ENCODE measurements at places on chromosomes 4 and X. TPM values are rescaled to one million over a fixed set of nuclear protein-coding genes. Genes with fewer than 3 reads are reported as not detected.

DNA sequence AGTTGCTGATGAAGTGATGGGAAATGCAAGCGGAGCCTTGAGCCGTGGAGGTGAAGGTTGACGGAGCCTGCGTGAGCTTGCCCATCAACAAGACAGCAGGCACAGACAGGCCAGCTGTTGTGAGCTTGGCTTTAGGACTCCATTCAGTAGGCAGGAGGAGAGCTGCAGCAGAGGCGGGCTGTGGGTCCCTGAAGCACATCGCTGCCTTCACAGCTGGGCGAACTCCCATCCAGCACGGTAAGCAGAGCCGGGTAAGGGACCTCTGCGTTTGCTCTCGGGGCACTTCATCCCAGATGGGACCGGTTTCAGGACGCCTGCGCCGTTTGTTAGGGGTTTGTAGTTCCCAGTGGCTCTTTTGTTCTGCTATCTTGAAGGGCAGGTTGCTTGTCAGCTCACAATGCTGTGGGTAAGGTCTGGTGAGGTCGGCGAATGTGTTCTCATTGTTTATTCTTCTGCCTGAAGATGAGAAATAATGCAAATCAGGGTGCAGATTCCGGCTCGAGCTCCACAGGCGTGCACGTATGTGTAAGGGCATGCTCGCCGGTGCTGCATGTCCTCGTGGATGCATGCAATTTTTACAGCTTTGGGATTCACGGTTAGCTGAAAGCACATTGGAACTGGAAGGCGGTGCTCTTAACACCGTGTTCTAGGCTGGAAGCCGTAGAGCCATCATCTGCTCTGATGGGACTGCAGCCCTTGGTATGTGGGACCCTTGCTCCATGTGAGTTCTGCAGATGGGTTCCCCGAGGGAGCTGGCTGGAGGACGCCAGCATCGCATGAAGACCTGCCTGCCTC is 54.6 kb upstream of the CLDN34 start:
- H3K27ac ChIP-seq, result no peak overlapping the region
- peaks cover 19% of the 10 kb centered on the region for H3K27me3 ChIP-seq
- no peaks in the 10 kb centered on the region for H3K4me1 ChIP-seq
- H3K4me3 ChIP-seq, result no peak overlapping the region
- H3K36me3 ChIP-seq, result no peaks in the 10 kb centered on the region

- no peaks in the 10 kb centered on the region for H3K36me3 ChIP-seq
- H3K27ac ChIP-seq, result no peak overlapping the region
- H3K4me1 ChIP-seq, result no peaks in the 10 kb centered on the region
- no peaks in the 10 kb centered on the region for H3K27me3 ChIP-seq
Measured at GRCh38 chr4:8105306-8106100, 53.1 kb downstream of the ABLIM2 start.

Gene RNF212
- total RNA-seq, result 0.87 TPM

Gene CPLX1
- total RNA-seq, result 0.43 TPM

Gene OTC
- not detected for total RNA-seq

GRCh38 chr4:181376058-181376457 is 867.1 kb upstream of the TENM3 start:
- H3K27ac ChIP-seq, result no peak overlapping the region
- no peaks in the 10 kb centered on the region for H3K27me3 ChIP-seq
- no peaks in the 10 kb centered on the region for H3K4me1 ChIP-seq
- no peak for DNase-seq

Gene PDGFRA
- total RNA-seq, result not detected

GRCh38 chr4:141599853-141600252 is 36.5 kb upstream of the IL15 start:
- DNase-seq, result no peak
- H3K4me3 ChIP-seq, result no peak overlapping the region
- H3K27me3 ChIP-seq, result peaks cover 8% of the 10 kb centered on the region
- H3K4me1 ChIP-seq, result peaks cover 3% of the 10 kb centered on the region

Gene AASDH
- total RNA-seq, result 16.6 TPM

DNA sequence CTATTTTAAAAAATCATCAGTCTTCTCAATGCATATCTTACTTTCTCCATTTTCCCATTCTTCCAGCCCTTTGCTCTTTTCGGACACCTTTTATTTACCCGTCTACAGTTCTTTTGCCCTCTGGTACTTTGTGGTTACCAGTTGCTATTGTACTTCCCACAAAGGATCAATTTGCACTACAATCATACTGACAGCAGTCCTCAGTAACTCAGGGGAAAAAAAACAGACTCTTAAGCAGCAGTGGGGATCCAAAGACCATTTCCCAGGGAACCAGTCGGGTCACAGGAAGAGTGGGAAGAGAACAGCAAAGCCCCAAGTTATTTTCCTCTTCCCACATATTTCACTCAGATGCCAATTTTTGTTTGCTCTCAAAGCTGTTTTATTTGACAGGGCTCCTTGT is 23.1 kb downstream of the DMD start:
- no peaks in the 10 kb centered on the region for H3K27me3 ChIP-seq
- no peaks in the 10 kb centered on the region for H3K4me1 ChIP-seq
- no peak for DNase-seq
- no peak overlapping the region for H3K4me3 ChIP-seq

- peaks cover 16% of the 10 kb centered on the region for H3K4me1 ChIP-seq
- no peak overlapping the region for H3K27ac ChIP-seq
- H3K27me3 ChIP-seq, result peaks cover 16% of the 10 kb centered on the region
- H3K36me3 ChIP-seq, result no peaks in the 10 kb centered on the region
- DNase-seq, result no peak
Measured at GRCh38 chrX:20527558-20528011, 260.9 kb upstream of the RPS6KA3 start.

DNA sequence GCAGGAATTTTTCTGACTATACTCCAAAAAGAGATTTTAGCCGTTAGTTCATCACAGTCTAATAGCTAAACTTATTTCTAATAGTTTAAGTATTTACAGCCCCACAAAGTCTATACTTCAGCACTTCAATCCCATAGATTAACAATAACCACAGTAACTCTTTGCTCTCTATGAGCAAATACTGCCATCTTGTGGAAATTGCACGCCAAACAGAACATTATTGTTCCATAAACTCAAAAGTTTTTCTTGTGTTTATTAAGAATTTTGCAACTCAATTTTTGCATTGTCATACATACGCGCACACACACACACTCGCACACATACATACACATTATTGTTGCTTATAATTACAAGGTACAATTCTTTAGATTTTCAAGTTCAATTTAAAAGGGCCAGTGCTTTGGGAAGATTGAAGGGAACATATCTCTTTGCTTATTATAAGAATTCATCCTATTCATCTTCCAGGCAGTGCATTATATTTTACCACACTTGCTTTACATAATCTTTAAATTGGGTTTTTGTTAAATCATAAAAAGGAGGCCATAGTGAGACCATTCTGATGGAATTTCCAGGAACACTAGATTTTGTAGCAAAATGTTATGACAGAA is 63.8 kb upstream of the ATOH1 start:
- peaks cover 2% of the 10 kb centered on the region for H3K27me3 ChIP-seq
- DNase-seq, result no peak
- no peaks in the 10 kb centered on the region for H3K36me3 ChIP-seq
- no peak overlapping the region for H3K4me3 ChIP-seq

GRCh38 chr4:123446865-123447474 is 50.4 kb downstream of the SPRY1 start:
- no peak overlapping the region for H3K27ac ChIP-seq
- no peak overlapping the region for H3K4me3 ChIP-seq
- H3K4me1 ChIP-seq, result peaks cover 18% of the 10 kb centered on the region

Gene DMD
- 0.64 TPM for total RNA-seq

DNA sequence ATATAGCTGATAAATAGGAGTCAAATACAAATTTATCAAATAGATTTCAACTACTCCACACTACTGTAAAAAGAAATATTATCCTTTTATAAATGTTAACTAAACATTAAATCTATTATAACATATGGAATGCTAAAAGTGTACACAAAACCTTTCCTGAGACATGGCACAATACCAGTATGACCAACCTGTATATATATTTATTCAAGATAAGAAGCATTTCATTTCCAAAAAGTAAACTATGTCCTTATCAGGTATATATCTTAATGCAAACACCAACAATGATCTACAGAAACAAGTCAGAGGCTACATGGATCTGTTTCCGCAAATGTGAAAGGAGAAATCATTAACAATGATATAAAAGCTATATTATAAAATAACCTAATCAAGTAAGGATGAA is 37.8 kb downstream of the WNK3 start:
- H3K27me3 ChIP-seq, result peaks cover 2% of the 10 kb centered on the region
- H3K4me3 ChIP-seq, result no peak overlapping the region
- no peaks in the 10 kb centered on the region for H3K4me1 ChIP-seq

Gene CFI
- not detected for total RNA-seq

GRCh38 chr4:72505314-72505744 is 63.7 kb downstream of the ADAMTS3 start:
- H3K4me1 ChIP-seq, result no peaks in the 10 kb centered on the region
- H3K27ac ChIP-seq, result no peak overlapping the region
- H3K4me3 ChIP-seq, result no peak overlapping the region
- no peak for DNase-seq
- H3K27me3 ChIP-seq, result peaks cover 2% of the 10 kb centered on the region

DNA sequence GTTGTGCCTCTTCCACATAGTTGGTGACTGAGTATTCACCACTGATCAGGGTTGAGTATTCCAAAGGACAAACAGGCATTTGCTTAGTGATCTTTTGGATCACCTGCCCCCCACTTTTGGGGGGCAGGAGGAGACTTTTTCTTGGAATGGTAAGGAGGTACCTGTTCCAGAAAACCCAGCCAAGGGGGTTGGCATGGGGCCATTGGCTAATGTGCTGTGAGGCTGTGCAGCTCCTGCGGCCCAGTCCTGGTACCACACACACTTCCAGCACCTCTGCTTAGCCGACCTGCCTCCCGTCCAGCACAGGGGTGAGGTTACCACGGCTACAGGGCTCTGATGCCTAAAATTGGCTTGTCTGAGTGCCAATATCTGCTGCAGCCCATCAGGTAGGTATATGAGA is 40.1 kb upstream of the MGST2 start:
- H3K36me3 ChIP-seq, result no peaks in the 10 kb centered on the region
- no peak for DNase-seq
- H3K4me3 ChIP-seq, result no peak overlapping the region
- H3K4me1 ChIP-seq, result no peaks in the 10 kb centered on the region
- H3K27me3 ChIP-seq, result peaks cover 4% of the 10 kb centered on the region
- H3K27ac ChIP-seq, result no peak overlapping the region

Gene MAGEB18
- not detected for total RNA-seq

- H3K36me3 ChIP-seq, result no peaks in the 10 kb centered on the region
- no peak overlapping the region for H3K27ac ChIP-seq
- H3K27me3 ChIP-seq, result no peaks in the 10 kb centered on the region
- DNase-seq, result no peak
- H3K4me1 ChIP-seq, result no peaks in the 10 kb centered on the region
Measured at GRCh38 chr4:34043131-34043530, 2201.2 kb downstream of the ARAP2 start.

- H3K4me3 ChIP-seq, result no peak overlapping the region
- H3K36me3 ChIP-seq, result no peaks in the 10 kb centered on the region
- H3K27ac ChIP-seq, result no peak overlapping the region
- DNase-seq, result no peak
- no peaks in the 10 kb centered on the region for H3K4me1 ChIP-seq
- H3K27me3 ChIP-seq, result no peaks in the 10 kb centered on the region
Measured at GRCh38 chrX:31217084-31217483, 145.2 kb upstream of the FTHL17 start.

Gene CSN3
- total RNA-seq, result not detected

GRCh38 chr4:25421816-25422525 is 44.9 kb downstream of the ANAPC4 start:
- H3K27ac ChIP-seq, result peak overlapping the region; percentile 23
- H3K4me1 ChIP-seq, result peaks cover 4% of the 10 kb centered on the region
- no peaks in the 10 kb centered on the region for H3K27me3 ChIP-seq
- H3K4me3 ChIP-seq, result no peak overlapping the region
- H3K36me3 ChIP-seq, result peaks cover 17% of the 10 kb centered on the region
- no peak for DNase-seq

DNA sequence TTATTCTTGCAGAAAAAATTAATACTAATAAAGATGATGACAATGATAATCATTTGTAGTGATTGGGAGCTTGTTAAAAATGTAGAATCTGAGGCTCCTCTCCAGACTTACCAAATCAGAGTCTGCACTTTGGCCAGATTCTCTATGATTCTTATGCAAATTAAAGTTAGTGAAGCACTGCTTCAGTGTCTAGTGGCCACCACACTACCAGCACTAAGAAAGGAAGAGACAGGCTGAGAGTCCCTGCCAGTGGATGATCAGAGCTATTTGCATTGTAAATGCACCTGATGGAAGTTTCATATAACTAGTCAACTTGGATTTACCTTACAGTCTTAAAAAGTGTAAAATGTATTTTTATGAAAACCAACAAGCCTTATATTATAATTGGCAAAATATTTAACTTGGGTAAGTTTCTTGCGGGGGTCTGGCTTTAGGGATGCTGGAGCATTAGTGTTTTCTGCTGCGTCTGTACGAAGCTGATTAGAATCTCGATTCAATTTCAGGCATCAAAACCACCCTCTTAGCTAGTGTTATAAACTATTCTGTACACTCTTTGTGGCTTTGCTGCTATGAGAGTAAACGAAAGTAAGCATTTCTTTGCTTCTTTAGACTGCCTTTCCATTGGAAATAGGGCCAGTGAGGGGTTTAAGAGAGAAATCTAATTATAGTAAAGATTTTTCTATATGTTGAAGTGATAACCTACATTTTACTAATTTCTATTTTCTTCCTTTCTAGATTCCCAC is 114.1 kb downstream of the TLL1 start:
- no peak overlapping the region for H3K27ac ChIP-seq
- H3K27me3 ChIP-seq, result no peaks in the 10 kb centered on the region
- no peaks in the 10 kb centered on the region for H3K36me3 ChIP-seq
- H3K4me1 ChIP-seq, result no peaks in the 10 kb centered on the region

DNA sequence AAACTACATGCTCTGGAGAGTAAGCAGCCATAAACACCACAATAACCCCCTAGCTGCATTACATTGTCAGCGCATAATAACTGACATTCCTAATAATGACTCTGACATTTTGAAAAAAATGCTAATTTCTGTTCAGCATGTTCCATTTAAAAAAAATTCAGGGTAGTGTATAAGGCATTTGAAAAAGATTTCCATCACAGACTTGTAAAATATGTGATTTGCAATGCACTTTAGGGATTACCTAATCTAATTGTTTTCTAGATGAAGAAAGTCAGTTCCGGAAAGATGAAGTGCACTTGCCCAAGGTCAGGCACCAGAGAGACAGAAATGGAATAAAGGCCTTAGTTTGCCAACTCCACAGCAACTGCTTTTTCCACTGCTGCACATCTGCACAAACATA is 55.3 kb downstream of the FANCB start:
- no peak overlapping the region for H3K27ac ChIP-seq
- H3K4me3 ChIP-seq, result no peak overlapping the region
- H3K27me3 ChIP-seq, result no peaks in the 10 kb centered on the region
- no peaks in the 10 kb centered on the region for H3K4me1 ChIP-seq

DNA sequence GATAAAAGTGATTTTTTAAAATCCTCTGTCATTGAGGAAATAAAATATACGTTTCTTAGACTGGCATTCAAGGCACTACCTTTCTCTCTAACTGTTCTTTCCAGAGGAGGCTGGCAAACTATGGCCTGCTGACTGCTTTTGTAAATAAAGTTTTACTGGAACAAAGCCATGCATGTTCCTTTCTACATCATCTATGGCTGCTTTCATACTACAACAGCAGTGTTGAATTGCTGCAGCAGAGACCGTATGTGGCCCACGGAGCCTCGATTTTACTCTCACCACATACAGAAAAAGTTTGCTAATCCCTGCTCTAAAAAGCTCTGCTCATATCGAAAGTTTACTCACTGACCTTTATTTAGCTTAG is 20.2 kb downstream of the SETD7 start:
- H3K4me3 ChIP-seq, result no peak overlapping the region
- no peaks in the 10 kb centered on the region for H3K4me1 ChIP-seq
- no peak for DNase-seq
- no peak overlapping the region for H3K27ac ChIP-seq

Gene KLHL13
- total RNA-seq, result 0.07 TPM

Gene CT45A10
- not detected for total RNA-seq
